GM12878 (cell line): ENCODE measurements at places on chromosomes 5 and 9.

DNA sequence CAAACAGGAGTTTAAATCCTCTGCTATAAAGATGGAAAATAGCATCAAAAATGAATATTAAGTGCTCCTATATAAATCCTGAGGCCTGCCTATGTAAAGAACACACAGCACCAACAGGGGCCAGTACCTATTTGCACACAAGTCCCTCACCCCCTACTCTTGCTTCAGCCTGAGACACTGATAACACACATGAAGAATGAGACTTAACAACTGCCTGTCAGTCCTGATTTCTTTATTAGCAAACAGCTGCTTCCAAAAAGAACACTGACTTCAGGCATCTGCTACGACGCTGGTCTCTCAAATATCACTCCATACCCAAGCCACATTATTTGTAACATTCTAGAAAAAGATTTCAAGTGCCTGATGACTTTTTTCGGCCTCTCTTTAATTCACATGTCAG lies 55.5 kb downstream of the MYO10 start:
- no peak for DNase-seq

GRCh38 chr9:91193658-91194391 lies 167.9 kb downstream of the AUH start:
- no peak for DNase-seq

DNA sequence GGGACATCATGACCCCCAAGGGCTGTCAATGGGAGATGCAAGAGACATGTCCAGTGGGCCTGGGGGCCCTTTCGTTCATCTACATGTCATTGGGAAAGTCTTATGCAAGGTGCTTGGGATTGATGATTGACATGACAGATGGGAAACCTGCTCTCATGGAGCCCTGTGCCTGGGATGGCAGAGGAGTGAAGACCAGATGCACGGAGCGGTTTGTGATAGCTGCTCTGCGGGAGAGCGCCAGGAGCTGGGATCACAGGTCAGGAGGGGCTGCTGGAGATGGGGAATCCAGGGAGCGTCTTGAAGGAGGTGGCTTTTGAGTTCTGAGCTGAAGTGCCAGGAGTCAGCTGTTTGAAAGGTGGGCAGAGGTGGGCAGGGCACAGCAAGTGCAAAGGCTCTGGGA lies 104.3 kb downstream of the FGF18 start:
- DNase-seq: no peak

- DNase-seq: no peak
These were observed 154.9 kb downstream of the FGF18 start for GRCh38 chr5:171574376-171574775.
